ENCODE measurements at places on chromosomes 7 and 10.

- no peak for DNase-seq
These were observed 81.6 kb downstream of the CDK14 start for GRCh38 chr7:90677486-90678404.

GRCh38 chr10:88913127-88913526, 33.1 kb downstream of the STAMBPL1 start:
- no peak for DNase-seq

DNA sequence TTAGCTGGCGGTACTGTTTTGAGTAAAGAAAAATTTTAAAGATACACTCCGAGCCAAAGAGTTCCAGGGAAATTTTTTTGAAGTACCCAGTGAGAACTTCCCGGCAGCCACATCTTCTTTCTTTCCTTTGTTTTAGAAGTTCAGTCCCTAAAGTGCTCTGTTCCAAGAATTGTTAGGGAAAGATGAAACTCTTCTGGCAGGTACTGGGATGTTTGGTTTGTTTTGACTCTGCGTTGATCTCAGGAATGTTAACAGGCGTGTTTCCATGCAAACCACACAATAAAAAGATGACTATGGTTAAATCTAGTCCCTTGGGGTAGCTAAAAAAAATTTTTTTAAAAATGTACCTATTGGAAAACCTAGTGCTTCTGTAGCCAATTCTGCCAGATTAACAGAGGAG, 224.7 kb upstream of the PHYHIPL start:
- no peak for DNase-seq

DNA sequence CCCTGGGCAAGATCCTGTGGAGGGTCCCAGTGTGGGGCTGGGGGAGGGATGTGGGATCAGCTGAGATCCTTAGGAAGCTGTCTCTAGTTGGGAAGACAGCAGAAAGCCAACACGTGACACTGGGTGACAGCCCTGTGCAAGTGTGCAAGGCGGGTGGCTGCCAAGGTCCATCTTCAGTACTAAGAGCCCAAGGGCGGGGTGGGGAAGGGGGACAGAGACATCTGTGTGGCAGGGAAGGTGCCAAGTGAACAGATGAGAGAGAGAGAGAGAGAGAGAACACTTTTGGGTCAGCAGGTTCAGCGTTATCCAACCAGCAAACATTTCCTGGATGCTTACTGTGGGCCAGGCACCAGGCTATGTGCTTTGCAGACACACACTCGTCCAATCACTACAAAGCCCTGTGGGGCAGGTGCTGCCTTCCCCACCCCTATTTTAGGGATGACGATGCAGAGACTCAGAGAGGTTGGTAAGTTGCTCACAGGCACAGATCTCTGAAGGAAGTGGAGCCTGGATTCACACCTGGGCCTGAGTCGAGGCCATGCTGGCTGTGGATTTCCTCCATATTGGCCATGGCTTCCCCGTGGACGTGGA, 135.7 kb downstream of the GRK5 start:
- DNase-seq: no peak

- no peak for DNase-seq
These were observed 13.5 kb upstream of the PTPRN2 start for GRCh38 chr7:158601090-158601489.

DNA sequence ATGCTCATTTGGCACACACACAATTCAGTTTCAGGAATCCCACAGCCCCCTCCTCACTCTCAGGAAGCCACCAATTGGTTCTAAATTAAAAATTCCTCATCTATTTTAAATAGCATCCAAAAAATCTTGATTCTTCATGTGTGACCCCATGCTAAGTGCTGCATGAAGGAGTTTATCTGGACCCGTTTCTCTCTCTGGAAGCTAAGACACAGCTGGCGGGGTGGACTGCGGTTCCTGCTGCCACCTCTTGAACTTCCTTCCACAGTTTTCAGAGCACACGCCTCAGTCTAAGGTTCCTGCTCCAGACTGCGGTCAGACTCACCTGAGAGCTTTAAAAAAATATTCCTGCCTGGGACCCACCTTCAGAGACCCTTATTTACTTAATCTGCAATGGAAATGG, 34.5 kb downstream of the LYZL1 start:
- DNase-seq: no peak

DNA sequence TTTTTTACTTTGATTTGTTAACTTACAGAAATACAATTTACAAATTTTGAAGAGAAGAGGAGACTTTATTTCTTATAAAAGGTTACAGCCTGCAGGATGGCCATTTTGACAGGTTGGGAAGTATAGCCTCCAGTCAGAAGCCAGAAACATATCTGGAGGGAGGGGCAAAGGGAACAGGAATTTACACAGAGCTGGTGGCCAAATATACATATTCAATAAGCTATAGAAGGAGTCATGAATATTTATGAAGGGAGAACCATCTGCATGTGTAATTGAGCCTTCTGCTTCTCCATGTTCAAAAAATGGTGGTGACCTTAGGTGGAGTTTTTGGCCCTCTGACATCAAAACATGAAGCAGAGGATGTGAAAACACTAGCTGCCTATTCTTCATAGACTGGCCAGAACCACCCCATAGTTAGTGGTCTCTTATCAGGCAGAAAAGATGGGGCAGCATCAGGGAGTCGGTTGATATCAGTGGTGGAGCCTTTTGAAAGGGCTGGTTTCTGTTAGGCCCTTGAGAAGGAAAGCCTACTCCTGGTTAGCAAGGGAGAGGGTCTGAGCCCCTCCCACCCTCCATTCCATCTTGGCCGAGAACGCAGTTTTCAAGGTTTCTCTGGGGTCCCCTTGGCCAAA, 57.2 kb downstream of the ENTPD1 start:
- no peak for DNase-seq
